Peyer's patch (tissue), 4 donors: ENCODE measurements at places on chromosomes 1 and 21. TPM values are rescaled to one million over a fixed set of nuclear protein-coding genes. Genes with fewer than 3 reads are reported as not detected.

The PTPRF gene
- total RNA-seq = 500 TPM

- peak; percentile 36 for DNase-seq
Observed at GRCh38 chr1:94061513-94062443, 59.2 kb downstream of the ABCA4 start.

DNA sequence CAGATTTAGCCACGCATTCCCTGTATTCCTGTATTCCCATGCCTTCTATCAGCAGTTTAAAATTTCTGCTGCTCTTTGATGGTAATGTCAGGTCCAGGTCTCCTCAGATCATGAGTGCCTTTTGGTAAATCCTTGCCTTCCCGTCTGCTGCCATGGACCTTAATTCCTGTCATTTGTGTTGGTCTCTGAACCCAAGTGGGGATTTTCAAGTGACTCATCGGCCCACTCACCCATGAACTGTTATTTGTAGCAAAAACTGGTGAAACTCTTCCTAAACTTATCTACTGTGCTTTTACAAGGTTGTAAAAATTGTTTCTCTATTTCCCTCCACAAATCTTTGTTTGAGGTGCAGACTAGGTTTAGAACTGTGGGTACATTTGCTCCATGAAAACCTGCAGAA lies 47.4 kb downstream of the ACTN2 start:
- DNase-seq = no peak

- no peak for DNase-seq
Observed at GRCh38 chr1:210070531-210070930, 132.5 kb downstream of the SYT14 start.

The OR10J1 gene
- not detected for total RNA-seq
